NAMALWA (cell line): ENCODE measurements at places on chromosomes 3 and 15.

GRCh38 chr15:62644889-62645742 lies 397.4 kb upstream of the TPM1 start:
- DNase-seq: no peak

- no peak for DNase-seq
Observed at GRCh38 chr3:71228156-71228866, 355.2 kb downstream of the FOXP1 start.

- DNase-seq: no peak
Observed at GRCh38 chr3:112084980-112085705, 1.0 kb upstream of the C3orf52 start.

DNA sequence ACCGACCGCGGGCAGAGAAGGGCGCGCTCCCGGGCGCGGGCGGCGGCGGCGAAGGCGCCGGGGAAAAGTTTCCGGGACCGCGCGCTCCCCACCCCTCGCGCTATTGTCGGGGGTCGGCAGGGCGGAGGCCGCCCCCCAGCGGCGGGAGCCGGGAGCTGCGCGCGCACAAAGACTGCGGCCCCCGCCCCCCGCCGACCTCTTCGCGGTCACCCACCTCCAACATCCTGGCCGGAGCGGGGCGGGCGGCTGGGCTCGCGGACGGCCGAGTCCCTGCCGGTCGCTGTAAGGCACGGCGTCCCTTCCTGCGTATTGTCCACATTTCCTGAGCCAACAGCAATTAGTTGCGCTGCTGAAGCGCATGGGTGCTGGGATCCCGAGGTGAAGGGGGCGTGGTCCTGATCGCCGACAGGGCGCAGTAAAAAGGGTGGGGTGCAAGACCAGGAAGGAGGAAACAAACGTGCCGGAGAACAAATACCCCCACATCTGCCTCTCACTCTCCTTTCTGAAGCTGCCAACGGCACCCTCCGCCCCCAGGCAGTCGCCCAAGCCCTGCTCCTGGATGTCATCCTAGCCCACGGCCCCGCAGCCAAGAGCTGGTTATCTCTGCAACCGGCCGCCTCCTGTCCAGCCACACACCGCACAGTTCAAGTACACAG lies at the start of gene TMEM44:
Gene TMEM44 (minus strand): TSS at position 71 of the 656 bp plus-strand sequence. CDS start 204 bp downstream, outside the sequence.
- peak; percentile 83 for DNase-seq
